IMR-90 (cell line): ENCODE measurements at places on chromosomes 2 and 18. TPM values are rescaled to one million over a fixed set of nuclear protein-coding genes. Genes with fewer than 3 reads are reported as not detected.

- no peak for DNase-seq
Observed at GRCh38 chr2:113119111-113119510, 8.3 kb upstream of the IL1RN start.

DNA sequence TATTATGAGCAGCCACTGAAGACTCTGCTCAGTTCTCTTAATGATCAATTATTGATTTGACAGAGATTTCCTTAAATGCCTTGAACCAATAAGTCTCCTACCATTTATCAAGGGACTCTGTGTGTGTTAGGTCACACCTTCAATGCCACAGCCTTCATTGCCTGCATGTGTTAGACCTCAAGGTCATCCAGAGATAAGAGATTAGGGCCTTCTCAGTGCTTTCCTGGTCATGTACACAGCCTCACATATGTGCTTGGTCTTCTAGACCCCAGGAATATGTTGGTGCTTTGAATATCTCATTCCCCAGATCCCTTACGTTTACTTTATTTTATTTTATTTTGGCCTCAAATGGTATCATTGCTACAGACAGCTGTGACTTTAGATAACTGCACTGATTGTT is 93.0 kb upstream of the CTAGE1 start:
- DNase-seq: no peak

DNA sequence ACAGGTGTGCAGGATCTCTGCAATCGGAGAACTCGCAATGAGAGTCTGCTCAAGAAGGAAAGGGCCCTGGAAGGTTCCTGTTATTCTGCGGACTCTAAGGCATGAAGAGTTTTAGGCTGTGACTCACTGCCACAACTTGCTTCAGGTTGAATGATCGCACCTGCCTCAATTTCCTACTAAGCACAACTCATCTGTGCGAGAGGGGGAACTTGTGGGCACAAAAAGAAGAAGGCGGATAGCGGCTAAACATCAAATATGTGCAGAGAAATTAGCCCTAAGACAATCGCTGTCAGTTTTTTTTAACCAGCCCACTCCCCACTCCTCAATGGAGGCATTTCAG is 14.0 kb upstream of the CREG2 start:
- DNase-seq: no peak

GRCh38 chr2:15041429-15041837 is 408.9 kb downstream of the LRATD1 start:
- peak; percentile 60 for DNase-seq

GRCh38 chr2:163970058-163970813 is 234.4 kb upstream of the FIGN start:
- DNase-seq: no peak

GRCh38 chr18:60596928-60597327 is 224.4 kb upstream of the MC4R start:
- no peak for DNase-seq

DNA sequence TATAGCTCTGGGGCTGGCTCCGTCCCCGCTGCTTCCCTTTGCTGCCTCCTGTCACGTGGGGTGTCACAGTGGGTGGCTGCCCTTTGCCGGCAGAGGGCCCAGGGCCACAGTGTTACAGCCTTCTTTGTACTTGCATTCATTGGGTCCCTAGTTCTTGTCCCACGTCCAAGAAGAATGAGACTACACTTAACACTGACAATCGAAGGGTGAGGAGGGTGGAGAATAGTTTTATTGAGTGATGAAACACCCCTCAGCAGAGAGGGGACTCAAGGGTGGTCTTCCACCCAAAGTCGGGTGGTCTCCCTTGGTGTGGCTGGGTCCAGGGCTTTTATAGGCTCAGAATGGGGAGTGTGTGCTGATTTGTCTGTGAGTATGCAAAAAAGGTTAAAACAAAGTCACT is 1.9 kb downstream of the ATG4B start:
- DNase-seq: no peak

- no peak for DNase-seq
Observed at GRCh38 chr2:217933617-217933993, 69.2 kb downstream of the TNS1 start.

DNA sequence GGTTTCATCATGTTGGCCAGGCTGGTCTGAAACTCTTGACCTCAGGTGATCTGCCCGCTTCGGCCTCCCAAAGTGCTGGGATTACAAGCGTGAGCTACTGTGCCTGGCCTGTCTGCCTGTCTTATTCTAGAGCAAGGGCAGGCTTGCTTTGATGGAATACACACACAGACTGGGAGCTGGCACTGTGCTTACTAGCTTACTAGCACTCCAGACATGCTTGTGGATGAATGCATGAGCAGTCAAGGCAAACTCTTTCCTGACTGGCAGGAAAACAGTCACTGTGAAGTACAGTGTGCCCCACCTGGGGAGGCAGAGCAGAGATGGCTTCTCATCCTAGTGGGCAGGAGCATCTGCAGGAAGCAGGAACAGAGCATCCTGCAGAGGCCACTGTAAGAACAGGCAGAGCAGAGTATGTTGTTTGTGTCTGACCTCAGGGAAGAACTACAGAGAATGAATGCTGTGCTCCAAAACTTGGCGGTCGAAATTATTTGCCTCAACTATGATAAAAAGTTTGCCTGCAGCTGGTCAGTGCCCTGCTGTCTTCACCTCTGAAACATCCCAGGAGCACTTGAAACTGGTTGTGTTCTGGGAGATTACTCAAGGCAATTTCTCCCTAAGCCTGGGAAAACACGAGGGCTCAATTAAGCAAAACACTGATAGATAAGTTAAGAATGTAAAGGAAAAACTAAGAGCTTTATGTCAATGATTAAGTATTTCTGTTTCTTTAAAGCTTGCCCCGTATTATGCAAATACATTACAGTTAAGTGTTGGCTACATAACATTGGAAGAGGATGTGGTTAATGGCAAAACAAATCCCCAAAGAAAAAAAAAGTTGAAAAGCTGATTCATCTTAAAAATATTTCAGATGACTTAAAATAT is 102.4 kb downstream of the VAPA start:
- DNase-seq: peak; percentile 96

DNA sequence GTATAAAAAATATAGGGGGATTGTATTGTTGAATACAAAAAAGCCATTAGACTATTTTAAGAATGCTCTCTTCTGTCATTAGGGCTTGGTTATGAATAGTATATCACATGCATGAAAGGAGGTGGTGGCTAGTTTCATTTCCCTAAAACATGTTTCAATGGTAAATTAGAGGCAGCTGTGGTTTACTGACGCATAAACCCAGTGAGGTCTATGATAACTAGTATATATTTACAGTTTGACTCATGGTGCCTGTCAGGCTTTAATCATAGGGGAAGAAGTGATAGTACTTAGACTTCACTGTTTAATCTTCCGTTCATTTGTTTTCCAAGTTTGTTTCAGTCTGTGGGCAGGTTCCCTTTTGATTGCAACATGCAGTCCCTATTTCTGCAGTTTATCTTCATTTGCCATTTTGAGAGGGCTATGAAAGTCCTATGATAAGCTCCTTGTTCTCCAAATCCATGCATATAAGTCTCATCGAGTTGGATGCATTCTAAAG is 55.1 kb upstream of the MAP4K3 start:
- peak; percentile 98 for DNase-seq

- DNase-seq: peak; percentile 37
Observed at GRCh38 chr2:216636551-216637450, 3.6 kb downstream of the IGFBP2 start.

- DNase-seq: no peak
Observed at GRCh38 chr2:229392196-229392595, 121.1 kb upstream of the PID1 start.

DNA sequence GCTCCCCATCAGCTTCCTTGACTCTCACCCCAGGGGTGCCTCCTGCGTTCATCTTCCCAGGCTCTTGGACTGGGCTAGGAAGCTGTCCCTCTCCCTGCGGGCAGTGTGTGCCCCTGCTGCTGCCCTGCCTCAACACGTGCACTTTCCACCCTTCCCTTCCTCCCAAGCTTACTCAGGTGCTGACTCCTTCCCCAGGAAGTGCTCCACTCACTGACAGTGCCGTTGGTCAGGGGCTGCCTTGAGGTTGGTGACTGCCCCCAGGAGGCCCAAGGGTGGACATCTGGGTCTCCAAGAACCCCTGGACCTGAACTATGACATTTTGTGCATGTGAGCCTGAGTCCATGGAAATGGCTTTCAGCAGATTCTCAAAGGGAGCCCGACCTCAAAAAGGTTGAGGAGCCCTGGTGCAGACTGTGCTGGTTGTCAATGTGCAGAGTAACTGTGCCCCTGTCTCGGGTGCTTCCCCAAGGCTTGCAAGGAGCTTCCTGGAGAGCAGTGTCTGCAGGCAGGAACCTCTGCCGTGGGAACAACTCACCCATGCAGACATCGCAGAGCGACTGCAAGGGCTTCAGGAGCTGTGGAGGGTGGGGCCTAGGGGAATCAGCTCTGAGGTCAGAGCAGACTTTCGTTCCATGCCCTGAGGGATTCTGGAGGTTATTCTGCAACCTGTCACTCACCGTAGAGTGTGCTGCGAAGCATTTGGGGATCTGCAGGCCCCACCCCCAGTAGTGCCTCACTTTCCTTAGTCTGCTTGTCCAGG is 116.5 kb upstream of the MCFD2 start:
- DNase-seq: no peak

DNA sequence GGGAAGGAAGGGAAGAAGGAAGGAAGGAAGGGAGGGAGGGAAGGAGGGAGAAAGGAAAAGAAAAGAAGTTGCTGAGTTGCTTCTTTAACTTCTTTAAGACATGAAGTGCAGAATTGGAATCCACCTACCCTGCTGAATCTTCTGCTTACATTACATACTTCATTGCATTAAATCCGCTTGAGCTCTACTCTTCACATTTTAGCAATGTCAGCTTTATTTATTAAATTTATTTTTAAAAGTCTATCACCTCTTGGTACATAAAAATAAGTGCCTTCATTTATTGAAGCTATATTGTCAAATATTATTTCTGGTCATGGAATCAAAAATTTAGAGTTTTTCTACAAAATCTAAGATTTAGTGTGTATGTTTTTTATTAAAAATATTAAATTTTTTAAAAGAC is 284.6 kb downstream of the CCDC102B start:
- DNase-seq: no peak

DNA sequence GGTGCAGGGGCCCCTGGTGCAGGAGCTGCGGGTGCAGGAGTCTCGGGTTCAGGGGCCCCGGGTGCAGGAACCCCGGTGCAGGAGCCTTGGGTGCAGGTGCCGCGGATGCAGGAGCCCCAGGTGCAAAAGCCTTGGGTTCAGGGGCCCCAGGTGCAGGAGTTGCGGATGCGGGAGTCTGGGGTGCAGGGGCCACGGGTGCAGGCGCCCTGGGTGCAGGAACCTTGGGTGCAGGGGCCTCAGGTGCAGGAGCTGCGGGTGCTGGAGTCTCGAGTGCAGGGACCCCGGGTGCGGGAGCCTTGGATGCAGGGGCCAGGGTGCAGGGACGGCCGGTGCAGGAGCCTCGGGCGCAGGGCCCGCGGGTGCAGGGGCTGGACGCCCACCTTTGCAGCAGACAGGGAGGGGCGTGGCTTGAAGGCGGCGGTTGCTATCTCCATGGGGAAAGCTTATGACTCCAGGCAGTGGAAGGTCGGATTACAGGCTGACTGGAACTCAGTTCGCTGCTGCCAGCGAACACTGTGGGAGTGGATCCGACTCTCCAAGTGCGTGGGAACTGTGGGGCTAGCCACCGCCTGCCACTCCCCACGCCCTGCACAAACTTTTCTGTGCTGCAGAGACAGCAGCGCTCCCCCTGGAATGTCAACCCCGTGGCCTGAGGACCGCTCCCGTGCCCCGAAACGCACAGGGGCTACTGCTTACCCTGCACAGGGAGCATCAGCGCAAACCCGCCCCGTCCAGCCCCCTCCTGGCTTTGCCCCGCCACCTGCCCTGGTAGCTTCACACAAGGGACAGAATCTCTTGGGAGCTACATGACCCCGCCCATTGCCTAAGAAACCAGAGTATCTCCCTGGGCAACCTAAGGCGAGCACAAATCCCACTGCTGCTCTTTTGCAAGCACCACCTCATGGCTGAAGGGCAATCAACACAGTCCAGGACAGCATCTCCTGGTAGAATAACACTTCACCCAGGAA is 40.3 kb downstream of the COPS9 start:
- no peak for DNase-seq

DNA sequence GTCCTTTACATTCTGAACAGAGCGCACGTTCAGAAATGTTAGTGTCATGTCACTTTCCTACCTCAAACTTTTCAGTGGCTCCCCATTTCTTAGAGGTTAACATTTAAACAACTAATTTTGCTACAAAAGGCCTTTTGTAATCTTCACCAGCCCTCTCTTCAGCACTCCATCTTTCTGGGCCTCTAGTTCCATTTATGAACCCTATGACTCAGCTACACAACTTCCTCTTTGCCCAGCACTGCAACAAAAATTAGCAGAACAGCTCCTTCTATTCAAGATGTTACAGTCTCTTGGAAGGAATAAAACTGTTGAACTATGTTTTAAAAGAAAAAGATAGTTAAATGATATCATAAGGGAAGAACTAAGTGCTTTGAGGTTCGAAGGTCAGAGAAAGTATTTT is 139.9 kb downstream of the VWC2L start:
- peak; percentile 18 for DNase-seq

DNA sequence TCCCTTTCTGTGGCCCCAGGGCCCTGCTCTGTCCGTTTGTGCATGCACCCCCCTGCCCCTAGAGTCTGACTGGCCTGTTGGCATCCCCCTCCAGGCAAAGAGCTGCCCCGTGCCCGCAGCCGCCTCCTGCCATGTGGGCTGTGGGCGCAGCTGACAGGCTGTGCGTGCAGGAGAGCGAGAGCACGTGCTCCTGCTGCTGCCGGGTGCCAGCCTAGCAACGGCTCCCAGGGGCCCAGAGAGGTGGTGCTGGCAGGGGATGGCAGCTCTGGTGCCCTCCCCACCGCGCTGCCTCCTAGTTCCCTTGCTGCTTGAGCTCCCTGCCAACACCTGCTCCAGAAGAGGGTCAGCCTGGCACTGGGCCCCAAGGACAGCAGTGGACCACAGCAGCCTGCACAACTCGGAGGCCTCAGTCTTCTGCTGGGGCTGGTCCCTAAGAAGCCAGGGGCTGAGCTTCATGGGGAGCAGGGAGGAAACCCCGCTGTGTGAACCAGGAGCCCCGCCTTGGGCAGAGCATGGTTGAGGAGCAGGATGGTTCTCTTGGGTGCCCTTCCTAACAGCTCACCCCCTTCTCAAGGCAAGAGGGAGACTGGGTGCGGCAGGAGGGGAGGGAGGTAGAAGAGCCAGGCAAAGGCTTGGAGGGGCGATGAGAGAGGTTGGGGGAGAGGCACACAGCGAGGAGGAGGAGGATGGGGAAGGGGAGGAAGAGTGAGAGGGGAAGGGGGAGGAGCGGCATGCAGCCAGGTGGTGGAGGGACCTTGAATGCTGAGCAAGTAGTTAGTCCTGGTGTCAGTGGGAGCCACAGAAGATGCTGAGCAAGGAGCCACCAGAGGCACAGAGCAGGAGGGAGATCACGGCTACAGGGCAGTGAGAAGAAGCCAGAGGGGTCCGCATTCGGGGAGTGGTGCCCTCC is 23.8 kb upstream of the PTMA start:
- DNase-seq: no peak

C2orf15 gene
- under 0.01 TPM in 1 of 2 replicates, not detected in the other for total RNA-seq

TBR1 gene
- total RNA-seq: not detected in 2 replicates

RIT2 gene
- total RNA-seq: not detected in 2 replicates

GYPC gene
- 53.4 and 53.6 TPM in 2 replicates for total RNA-seq

SCG2 gene
- 0.36 and 0.56 TPM in 2 replicates for total RNA-seq

DSG1 gene
- total RNA-seq: not detected in 2 replicates

IL1A gene
- 0.83 and 1.1 TPM in 2 replicates for total RNA-seq

SGPP2 gene
- not detected in 2 replicates for total RNA-seq

ILKAP gene
- total RNA-seq: 13.3 and 15.3 TPM in 2 replicates

CABLES1 gene
- 4.7 and 5.7 TPM in 2 replicates for total RNA-seq

NIFK gene
- 19.5 and 47.8 TPM in 2 replicates for total RNA-seq

TCF23 gene
- not detected in 2 replicates for total RNA-seq
